ENCODE measurements at places on chromosomes 5 and 9. TPM values are rescaled to one million over a fixed set of nuclear protein-coding genes. Genes with fewer than 3 reads are reported as not detected.

ANGPTL2 gene
- 15.5 TPM for polyA plus RNA-seq

DRD1 gene
- 0.04 TPM for polyA plus RNA-seq

CDX1 gene
- polyA plus RNA-seq, result 196 TPM

CFAP157 gene
- polyA plus RNA-seq, result 0.84 TPM

WDR31 gene
- 2.8 TPM for polyA plus RNA-seq

GFPT2 gene
- 5.8 TPM for polyA plus RNA-seq

DNA sequence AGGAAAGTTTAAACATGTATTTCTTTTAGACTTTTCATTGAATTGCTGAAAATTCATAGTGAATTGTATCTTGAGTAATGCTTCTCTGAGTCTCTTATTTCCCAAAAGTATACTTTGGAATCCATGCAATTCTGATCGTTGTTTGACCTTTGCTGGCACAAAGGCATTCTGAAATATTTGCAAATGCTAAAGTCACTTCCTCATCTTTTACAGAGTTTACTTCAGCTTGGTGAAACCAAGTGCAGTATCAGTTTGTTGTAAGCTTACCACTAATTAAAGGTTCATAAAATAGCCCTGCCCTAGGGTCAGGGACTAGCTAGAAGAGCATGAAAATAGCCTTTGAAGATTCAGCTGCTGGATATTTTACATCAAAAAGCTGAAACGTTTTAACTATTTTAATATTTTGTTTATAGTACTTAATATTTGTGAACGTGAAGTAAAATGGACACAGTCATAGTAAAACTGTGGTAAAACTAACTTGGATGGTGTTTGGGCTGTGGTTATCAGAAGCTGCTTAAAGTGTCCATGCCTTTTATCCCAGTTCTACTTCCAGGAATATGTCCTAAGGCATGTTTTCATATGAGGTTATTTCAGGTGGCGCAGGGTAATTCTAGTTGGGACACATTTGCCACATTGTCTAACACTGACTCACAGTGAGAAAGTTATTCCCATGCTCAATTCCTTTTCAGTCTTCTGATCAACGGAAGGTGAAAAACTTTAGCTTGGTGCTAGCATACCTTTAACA is 45.3 kb downstream of the SLC22A5 start:
- H3K4me3 ChIP-seq, result no peak overlapping the region
- peaks cover 29% of the 10 kb centered on the region for H3K4me1 ChIP-seq
- peak overlapping the region; percentile 75 for H3K27ac ChIP-seq
- H3K36me3 ChIP-seq, result no peaks in the 10 kb centered on the region
- H3K27me3 ChIP-seq, result no peaks in the 10 kb centered on the region

GRCh38 chr5:97181856-97182545 is 1.0 kb downstream of the RIOK2 start:
- no peaks in the 10 kb centered on the region for H3K27me3 ChIP-seq
- H3K4me1 ChIP-seq, result peaks cover 16% of the 10 kb centered on the region
- H3K27ac ChIP-seq, result no peak overlapping the region
- peaks cover 22% of the 10 kb centered on the region for H3K36me3 ChIP-seq
- H3K4me3 ChIP-seq, result peak overlapping the region; percentile 84

GRCh38 chr5:94345257-94345656 is 273.1 kb downstream of the KIAA0825 start:
- H3K27me3 ChIP-seq, result no peaks in the 10 kb centered on the region
- DNase-seq, result no peak
- H3K4me1 ChIP-seq, result no peaks in the 10 kb centered on the region
- H3K36me3 ChIP-seq, result no peaks in the 10 kb centered on the region

DNA sequence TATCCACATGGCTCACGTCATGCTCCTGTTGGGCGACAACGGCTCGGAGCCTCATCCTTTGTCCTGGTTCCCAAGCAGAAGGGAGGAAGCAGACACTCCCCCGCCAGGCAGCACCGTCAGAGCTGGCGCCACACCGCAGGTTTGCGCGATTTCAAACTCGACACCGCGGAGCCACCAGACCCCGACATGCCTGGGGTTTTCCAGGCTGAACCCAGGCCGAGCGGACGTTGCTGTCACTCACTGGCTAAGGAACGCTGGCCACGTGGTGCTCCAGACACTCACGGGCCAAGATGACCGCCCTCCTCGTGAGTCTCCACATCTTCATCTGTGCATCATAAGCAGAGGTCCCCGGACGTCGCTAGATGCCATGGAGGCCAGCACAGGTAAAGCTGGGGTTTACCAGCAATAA is 9.0 kb downstream of the TERT start:
- no peaks in the 10 kb centered on the region for H3K36me3 ChIP-seq
- H3K27me3 ChIP-seq, result no peaks in the 10 kb centered on the region
- H3K4me1 ChIP-seq, result no peaks in the 10 kb centered on the region
- H3K4me3 ChIP-seq, result no peak overlapping the region
- H3K27ac ChIP-seq, result no peak overlapping the region

DNA sequence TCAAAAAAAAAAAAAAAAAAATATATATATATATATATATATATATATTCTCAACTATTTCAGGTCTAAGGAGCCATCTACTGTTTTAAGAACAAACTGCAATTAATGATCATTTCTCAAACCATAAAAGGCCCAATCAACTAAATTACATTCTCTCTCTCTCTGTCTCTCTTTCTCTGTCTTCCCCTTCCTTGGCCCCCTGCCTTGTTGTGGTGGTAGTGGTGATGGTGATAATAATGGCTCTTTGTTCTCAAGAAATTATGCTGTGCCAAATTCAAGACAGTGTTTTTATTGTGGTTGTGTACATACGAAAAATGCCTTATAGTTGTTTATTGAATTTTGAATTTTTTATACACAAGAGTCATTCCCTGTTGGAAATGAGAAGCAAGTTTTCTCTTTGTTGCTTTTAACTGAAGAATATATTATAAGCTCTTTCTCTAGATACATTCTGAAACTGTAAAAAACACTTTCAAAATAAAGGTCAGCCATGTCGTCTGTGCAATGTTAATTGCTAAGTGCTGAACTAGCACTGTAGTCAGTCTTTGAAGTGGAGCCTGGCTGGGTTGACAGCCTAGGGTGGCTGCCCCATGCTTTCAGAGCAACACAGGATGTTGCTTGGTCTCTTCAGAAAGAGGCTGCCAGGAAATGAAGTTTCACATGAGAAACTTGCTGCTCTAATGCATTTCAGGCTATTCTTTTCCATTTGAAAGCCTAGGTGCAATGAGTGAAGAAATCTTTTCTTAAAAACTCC is 96.0 kb downstream of the HINT1 start:
- no peak overlapping the region for H3K4me3 ChIP-seq
- H3K27ac ChIP-seq, result no peak overlapping the region
- DNase-seq, result peak; percentile 4
- H3K36me3 ChIP-seq, result no peaks in the 10 kb centered on the region
- H3K4me1 ChIP-seq, result no peaks in the 10 kb centered on the region
- no peaks in the 10 kb centered on the region for H3K27me3 ChIP-seq

DNA sequence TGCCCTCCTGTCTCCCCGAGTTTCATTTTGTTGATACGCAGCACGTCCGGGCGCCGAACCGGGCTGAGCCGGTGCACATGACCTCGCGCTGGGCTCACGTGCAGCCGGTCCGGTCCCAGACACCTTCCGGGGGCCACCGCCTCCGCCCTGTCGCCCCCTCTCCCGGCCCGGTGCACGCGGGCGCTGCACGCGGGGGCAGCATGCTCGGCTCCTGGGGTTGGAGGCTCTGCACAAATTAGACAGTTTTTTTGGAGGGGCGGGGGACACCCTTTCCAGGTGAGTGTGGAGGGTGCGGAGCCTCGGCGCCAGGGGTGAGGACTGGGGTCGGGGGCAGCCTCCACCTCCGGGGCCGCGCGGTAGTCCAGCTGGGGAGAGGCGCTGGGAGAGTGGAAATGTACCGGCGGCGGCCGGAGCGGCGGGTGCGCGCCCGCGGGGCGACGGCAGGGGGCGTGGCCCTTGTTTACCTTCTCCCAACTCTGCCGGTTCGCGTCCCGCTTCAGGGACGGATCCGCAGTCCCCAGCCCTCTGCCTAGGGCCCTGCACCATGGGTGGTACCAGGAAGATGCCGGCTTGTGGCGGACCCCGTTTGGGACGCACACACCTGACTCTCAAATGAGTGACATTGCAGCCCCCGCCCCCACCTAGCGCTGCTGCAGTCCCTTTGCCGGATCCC is 1.1 kb downstream of the JADE2 start:
- peak; percentile 68 for DNase-seq
- peaks cover 51% of the 10 kb centered on the region for H3K4me1 ChIP-seq
- H3K27ac ChIP-seq, result peak overlapping the region; percentile 97
- H3K4me3 ChIP-seq, result peak overlapping the region; percentile 95
- no peaks in the 10 kb centered on the region for H3K27me3 ChIP-seq

DNA sequence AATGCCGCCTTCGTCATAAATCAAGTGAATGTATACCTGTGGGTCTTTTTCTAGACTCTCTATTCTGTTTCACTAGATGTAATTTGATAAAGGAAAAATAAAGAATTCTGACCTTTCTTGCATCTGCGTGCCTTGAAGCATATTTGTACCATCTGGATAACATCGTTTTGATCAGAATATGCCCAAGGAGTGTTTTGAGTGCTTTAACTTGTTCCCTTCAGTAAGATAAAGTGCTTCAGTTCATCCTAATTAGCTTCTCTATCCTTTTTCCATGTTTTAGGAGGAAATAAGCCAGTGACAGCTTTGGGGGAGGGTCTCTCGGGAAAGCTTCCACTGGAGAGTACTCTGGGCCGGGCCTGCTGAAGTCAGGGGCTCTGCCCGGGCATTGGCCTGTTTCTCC is 113.5 kb upstream of the DAP start:
- H3K4me1 ChIP-seq, result no peaks in the 10 kb centered on the region
- no peaks in the 10 kb centered on the region for H3K36me3 ChIP-seq
- no peak overlapping the region for H3K27ac ChIP-seq
